ENCODE measurements at places on chromosomes 11 and 22.

GRCh38 chr22:49469896-49470740 lies 357.6 kb downstream of the BRD1 start:
- DNase-seq = no peak

- DNase-seq = no peak
Observed at GRCh38 chr11:71452199-71453036, 585 bp upstream of the NADSYN1 start.

DNA sequence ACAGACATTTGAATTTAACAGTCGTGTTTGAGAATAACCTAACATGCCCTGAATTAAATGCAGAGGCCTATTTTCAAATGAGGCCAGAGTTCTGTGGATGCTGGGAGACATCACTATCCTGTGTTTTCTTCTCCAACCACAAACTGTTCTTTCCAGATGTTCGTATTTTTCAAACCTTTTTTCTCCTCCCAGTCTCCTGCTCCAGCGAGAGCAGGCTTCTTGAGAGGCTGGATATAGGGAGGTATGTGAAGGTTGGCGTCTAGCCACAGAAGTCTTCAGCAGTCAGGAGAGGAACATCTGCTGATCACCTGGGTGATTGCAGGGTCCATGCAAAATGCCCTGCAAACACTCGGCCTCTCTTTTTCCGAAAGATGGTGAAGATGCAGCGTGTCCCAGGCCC lies 126.3 kb downstream of the C11orf91 start:
- no peak for DNase-seq

DNA sequence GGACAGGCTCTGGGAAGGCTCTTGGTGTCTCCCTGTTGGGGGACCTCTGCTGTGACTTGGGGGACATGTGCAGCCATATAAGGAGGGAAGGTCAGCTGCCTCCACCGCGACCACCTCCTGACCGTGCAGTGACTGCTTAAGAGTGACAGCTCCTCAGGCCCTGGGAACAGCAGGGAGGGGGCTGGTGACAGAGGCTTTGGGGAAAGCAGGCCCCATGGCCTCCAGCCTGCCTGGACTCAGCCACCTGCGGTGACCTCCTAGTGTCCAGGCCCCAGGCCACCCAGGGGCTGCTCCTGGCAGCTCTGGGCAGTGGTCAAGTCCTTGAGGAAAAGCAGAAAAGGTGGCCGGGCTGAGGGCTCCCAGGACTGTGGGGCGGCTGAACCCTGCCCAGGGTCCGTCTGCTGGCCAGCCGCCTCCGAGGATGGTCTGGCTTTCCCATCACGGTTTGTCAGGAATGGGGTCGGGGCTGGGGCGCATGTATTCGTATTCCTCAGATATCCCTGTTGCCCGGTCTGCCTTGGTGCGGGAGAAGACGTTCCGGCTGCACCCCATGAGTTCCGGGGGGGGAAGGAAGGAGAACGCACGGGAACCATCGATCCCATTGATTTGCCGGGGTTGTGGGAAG lies 96.8 kb downstream of the WNT7B start:
- no peak for DNase-seq

DNA sequence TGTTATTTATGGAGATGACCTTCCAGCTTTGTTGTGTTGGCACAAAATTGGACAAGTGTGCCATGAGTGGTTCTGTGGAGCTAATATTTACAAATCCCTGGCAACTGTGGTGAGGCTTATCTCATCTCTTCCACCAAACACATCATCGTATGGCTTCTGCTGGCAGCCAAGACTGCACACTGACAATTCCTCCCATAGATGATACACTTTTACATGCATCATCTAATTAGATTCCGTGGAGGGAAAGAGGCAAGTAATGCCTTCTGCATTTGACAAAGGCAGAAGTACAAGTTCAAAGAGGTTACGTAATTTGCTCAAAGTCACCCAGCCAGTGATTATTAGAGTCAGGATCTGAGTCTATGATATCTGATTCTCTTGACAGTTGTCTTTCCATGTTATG lies 62.7 kb upstream of the KIRREL3 start:
- no peak for DNase-seq

- DNase-seq = no peak
Observed at GRCh38 chr11:93689240-93689639, 27.8 kb downstream of the CEP295 start.

DNA sequence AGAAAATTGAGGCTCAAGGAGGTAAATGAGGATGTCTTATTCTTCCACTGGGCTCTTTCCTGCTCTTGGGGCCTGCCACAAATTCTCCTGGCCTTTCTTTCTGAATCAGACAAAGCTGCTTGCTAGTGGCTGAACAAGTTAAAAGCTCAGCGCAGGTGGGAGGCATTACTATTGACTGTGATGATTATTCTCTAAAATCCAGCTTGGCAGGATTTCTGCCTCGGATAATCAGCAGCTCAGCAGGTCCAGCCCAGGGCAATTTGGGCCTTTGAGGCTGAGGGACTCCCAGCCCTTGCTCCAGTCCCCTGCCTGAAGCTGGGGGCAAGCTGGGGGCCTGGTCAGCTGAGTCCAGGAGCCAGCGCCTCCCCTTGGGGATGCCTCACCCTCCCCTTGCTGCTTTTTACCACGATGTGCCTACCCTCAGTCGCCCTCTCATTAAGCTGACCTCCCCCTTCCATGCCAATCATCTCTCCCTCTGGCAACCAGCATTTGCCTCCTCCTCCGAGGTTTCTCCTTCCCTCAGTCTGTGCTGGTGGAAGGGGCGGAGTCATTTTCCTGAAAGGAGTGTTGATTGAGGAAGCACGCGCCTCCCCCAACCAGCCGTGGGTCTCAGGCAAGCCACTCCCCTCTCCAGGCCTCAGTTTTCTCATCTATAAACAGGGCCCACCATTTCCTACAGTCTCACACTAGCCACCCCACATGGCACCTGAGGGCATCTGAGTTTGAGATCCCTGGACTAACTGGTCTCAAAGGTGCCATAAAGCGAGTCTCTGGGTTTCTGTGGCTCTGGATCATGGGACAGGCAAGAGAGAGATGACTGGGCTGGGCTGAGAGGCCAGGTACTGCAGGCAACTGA lies 60.6 kb upstream of the PRDM11 start:
- no peak for DNase-seq

- no peak for DNase-seq
Observed at GRCh38 chr11:91788764-91789163, 435.9 kb upstream of the FAT3 start.

DNA sequence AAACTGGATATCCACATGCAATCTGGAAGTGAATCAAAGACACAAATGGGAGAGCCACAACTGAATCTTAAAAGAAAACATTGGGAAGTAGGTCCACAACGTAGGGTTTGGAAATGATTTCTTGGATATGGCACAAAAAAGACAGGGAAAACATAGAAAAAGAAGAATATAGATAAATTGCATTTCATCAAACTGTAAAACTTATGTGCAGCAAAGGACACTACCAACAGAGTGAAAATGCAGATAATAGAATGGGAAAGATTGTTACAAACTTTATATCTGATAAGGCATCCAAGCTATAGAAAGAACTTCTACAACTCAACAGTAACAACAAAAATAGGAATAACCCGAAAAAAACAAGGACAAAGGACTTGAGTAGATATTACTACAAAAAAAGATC lies 89.6 kb downstream of the ZNF280B start:
- no peak for DNase-seq

- no peak for DNase-seq
Observed at GRCh38 chr22:45442116-45442515, 28.6 kb downstream of the RIBC2 start.

DNA sequence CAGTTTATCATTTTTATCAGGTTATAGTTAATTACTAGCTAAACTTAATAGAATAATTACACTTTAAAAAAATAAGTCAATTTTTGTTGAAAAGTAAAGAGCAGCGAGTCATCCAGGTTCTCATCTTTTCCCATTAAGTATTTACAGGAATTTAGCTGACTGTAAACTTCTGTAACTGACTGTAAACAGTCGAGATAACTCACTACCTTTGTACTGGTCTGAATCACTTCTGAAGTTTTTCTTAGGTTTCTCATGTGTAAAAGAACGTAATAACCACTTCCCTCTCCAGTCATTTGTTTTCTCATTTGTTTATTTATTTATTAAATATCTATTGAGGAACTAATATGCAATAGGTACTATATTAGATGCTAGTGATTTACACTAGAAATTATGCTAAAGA lies 270.8 kb downstream of the DYNC2H1 start:
- DNase-seq = no peak

DNA sequence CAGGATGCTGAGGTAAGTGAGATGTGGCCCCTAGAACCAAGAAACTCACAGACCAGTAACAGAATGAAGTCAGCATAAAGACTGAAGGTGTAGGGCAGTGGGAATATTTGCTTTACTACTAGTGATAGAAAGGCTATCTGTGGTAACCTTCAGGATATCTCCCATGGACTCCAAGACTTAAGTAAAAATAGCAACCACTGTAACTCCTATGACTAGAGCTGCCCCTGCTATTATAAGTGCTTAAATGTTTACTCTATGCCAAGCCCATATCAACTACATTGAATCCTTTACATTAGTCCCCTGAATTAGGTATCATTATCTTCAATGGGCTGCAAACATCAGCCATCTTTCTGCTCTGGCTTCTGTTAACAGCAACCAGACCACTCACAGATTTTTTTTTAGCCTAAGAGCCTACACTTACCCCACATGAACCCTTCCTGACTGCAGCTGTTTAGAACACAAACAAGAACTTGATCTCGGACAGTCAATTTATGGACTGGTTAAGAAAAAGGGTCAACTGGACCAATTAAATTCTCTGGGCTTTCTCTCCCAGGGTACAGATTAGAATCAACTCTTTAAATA lies 335.1 kb upstream of the API5 start:
- DNase-seq = no peak

DNA sequence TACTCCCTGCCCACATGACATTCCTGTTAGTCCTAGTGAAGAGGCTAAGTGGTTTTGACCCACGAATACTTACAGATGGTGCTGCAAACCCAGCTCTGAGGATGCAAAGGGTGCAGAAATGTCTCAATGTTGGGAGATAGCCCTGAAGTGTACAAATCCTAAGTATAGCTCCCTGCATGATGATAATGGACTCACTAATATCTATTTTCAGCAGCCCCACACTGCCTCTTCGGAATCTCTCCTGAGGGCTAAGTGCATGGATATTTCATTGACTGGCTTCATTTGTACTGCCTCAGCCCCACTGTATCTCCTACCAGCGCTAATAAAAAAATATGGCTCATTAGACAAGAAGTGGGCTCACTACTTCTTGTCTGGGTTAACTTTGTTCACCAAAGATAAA lies 114.5 kb downstream of the KIRREL3 start:
- no peak for DNase-seq

- no peak for DNase-seq
Observed at GRCh38 chr11:43830928-43831440, 49.6 kb upstream of the ALKBH3 start.

- DNase-seq = no peak
Observed at GRCh38 chr11:8096575-8096974, 15.6 kb downstream of the TUB start.

- no peak for DNase-seq
Observed at GRCh38 chr11:83287631-83288030, 1.5 kb upstream of the CCDC90B start.

- peak; percentile 16 for DNase-seq
Observed at GRCh38 chr11:82507288-82507687, 226.4 kb downstream of the FAM181B start.

DNA sequence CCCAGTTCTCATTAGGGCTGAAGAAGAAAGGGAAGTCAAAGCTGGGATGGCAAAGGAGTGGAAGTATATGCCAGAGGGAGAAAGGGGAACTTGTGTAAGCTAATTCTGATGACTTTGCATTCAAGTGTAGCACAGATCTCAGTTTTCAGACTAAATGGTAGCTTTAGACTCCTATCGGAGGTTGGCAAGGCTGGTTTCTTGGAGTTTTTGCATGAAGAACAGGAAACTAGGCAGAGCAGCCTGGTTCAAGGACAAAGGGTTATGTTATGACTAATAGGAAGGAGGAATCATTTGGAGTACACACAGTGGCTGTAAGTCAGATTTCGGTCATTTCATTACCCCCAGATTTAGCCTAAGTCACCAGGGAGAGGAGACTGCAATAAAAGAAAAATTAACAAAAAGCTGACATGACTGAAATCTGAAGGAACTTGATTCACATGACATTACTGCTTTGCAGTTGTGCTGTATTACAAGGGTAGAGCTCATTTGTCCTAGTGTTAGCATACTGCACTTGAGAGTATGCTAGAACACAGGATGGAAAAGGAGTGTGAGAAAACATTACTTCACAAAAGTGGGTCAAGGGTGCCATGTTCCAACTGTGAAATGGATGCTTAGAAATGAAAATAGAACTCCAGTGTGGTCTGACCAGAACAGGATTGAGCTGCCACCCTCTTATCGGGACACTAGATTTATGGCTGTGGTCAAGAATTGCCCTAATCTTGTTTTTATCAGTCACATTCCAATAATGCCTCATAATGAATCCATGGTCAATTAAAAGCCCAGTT lies 23.6 kb downstream of the ADM start:
- DNase-seq = no peak
